ENCODE measurements at places on chromosomes 13 and 19. TPM values are rescaled to one million over a fixed set of nuclear protein-coding genes. Genes with fewer than 3 reads are reported as not detected.

The FXYD7 gene
- polyA plus RNA-seq, result 4.5 TPM

The NKPD1 gene
- polyA plus RNA-seq, result not detected

DNA sequence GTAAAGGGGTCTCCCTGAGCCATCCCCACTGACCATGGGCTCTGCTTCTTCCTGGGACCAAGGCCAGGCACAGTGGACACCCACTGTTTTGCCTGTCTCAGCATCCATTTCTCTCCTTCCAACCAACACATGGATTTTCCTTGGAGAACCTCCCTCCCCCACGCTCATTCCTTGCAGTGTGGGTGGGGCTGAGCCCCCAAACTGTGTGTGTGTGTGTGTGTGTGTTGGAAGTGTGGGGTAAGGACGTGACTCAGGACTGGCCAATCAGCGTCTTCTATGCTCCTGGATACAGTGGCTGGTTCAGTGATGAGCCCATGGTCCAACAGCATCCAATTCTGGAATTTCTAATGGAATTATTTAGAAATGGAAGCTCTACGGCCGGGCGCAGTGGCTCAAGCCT lies 18.7 kb downstream of the CEBPA start:
- H3K4me1 ChIP-seq, result peaks cover 5% of the 10 kb centered on the region
- no peak overlapping the region for H3K27ac ChIP-seq
- no peak for DNase-seq
- no peak overlapping the region for H3K4me3 ChIP-seq
- peaks cover 12% of the 10 kb centered on the region for H3K36me3 ChIP-seq

GRCh38 chr13:40706439-40706838 lies 40.0 kb upstream of the FOXO1 start:
- H3K27me3 ChIP-seq, result no peaks in the 10 kb centered on the region
- DNase-seq, result no peak
- H3K36me3 ChIP-seq, result peaks cover 30% of the 10 kb centered on the region
- peak overlapping the region; percentile 30 for H3K27ac ChIP-seq
- no peak overlapping the region for H3K4me3 ChIP-seq
- peaks cover 3% of the 10 kb centered on the region for H3K4me1 ChIP-seq

GRCh38 chr13:50222569-50223332 lies 207.5 kb downstream of the KCNRG start:
- no peak overlapping the region for H3K27ac ChIP-seq
- DNase-seq, result no peak
- H3K4me3 ChIP-seq, result no peak overlapping the region
- peaks cover 13% of the 10 kb centered on the region for H3K4me1 ChIP-seq
- no peaks in the 10 kb centered on the region for H3K36me3 ChIP-seq

All from naive B cell (primary cell).